ENCODE measurements at places on chromosomes 16 and 17. TPM values are rescaled to one million over a fixed set of nuclear protein-coding genes. Genes with fewer than 3 reads are reported as not detected.

HLF gene
- total RNA-seq, result 26.5 TPM

KRTAP1-1 gene
- 1.4 TPM for total RNA-seq

CA4 gene
- 0.96 TPM for total RNA-seq

WNK4 gene
- total RNA-seq, result 28.9 TPM

PSMD3 gene
- total RNA-seq, result 96.4 TPM

GAST gene
- total RNA-seq, result not detected

VAT1L gene
- total RNA-seq, result 0.05 TPM

GRCh38 chr17:28509789-28510188 is 3.6 kb downstream of the FOXN1 start:
- no peak for DNase-seq
- no peaks in the 10 kb centered on the region for H3K4me1 ChIP-seq
- H3K27me3 ChIP-seq, result no peaks in the 10 kb centered on the region

- H3K27me3 ChIP-seq, result no peaks in the 10 kb centered on the region
- no peaks in the 10 kb centered on the region for H3K4me1 ChIP-seq
- no peaks in the 10 kb centered on the region for H3K36me3 ChIP-seq
- H3K4me3 ChIP-seq, result no peak overlapping the region
- no peak overlapping the region for H3K27ac ChIP-seq
- DNase-seq, result no peak
Measured at GRCh38 chr17:37191219-37191618, 184.6 kb upstream of the C17orf78 start.

- H3K27me3 ChIP-seq, result no peaks in the 10 kb centered on the region
- no peak for DNase-seq
- no peak overlapping the region for H3K4me3 ChIP-seq
- H3K4me1 ChIP-seq, result no peaks in the 10 kb centered on the region
- H3K36me3 ChIP-seq, result no peaks in the 10 kb centered on the region
Measured at GRCh38 chr16:50371936-50372595, 3.3 kb upstream of the BRD7 start.

- no peaks in the 10 kb centered on the region for H3K27me3 ChIP-seq
- H3K36me3 ChIP-seq, result no peaks in the 10 kb centered on the region
- H3K4me1 ChIP-seq, result no peaks in the 10 kb centered on the region
- no peak overlapping the region for H3K27ac ChIP-seq
Measured at GRCh38 chr16:82135844-82136243, 34.2 kb downstream of the MPHOSPH6 start.

DNA sequence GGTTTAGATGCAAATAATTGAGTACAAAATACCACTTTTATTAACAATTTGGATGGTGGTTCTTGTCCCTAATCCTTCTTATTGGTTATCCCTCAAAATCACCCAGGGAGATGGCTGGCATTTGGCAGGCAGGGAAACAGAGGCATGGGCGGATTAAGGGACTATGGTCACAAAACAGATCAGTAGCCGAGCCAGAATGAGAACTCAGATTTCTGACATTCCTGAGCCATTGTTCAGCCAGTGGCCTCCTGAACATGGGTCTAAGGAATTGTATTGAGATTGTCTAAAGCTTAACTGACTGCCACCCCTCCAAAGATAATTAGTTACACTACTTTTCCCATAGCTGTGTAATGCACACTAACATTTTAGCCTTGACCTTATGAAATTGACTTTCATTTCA is 88.4 kb downstream of the CHD9NB start:
- DNase-seq, result no peak
- no peak overlapping the region for H3K4me3 ChIP-seq
- no peaks in the 10 kb centered on the region for H3K36me3 ChIP-seq
- no peaks in the 10 kb centered on the region for H3K4me1 ChIP-seq
- no peak overlapping the region for H3K27ac ChIP-seq

- no peaks in the 10 kb centered on the region for H3K27me3 ChIP-seq
- H3K27ac ChIP-seq, result no peak overlapping the region
- DNase-seq, result no peak
- H3K4me3 ChIP-seq, result no peak overlapping the region
Measured at GRCh38 chr17:36550491-36551417, 6.0 kb downstream of the GGNBP2 start.

DNA sequence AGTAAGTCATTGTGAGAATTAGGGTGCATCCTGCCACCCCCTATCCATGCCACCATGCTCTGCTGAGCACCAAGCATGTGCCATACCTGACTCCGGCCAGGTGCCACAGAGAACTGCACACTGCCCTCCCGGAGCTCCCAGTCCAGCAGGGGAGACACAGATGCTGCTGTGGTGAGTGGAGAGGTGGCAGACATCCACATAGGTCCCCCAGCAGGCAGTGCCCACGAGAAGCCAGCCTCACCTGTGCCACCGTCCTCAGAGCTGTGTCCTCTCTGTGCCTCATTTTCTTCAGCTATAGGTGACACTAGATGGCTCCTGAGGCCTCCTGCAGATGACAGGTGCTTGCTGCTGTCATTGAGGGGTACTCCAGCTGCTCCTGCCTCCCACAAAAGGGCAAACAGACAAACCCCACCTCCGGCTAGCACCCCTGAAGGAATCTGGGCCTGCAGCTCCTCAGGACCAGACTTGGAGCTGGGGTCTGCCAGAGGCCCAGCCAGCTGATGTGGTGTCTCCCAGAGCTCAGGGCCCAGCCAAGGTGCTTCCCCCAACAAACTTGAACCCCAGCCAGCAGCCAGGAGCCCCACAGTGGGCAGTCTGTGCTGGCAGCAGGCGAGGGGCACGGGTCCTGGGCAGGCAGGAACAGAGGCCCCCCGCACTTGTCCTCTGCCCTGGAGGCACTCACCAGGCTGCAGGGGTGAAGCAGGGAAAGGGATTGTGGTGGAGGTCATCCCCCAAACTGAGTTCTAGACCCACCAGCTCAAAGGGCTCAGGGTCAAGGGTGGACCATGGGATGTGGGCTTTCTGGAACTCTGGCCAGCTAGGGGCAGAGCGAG is 17.1 kb downstream of the FOXJ1 start:
- no peaks in the 10 kb centered on the region for H3K27me3 ChIP-seq
- H3K4me3 ChIP-seq, result no peak overlapping the region
- H3K4me1 ChIP-seq, result peaks cover 6% of the 10 kb centered on the region
- no peak overlapping the region for H3K27ac ChIP-seq
- DNase-seq, result no peak

- no peaks in the 10 kb centered on the region for H3K36me3 ChIP-seq
- no peak overlapping the region for H3K27ac ChIP-seq
- H3K27me3 ChIP-seq, result no peaks in the 10 kb centered on the region
Measured at GRCh38 chr16:2962334-2963073, 1.6 kb upstream of the KREMEN2 start.

DNA sequence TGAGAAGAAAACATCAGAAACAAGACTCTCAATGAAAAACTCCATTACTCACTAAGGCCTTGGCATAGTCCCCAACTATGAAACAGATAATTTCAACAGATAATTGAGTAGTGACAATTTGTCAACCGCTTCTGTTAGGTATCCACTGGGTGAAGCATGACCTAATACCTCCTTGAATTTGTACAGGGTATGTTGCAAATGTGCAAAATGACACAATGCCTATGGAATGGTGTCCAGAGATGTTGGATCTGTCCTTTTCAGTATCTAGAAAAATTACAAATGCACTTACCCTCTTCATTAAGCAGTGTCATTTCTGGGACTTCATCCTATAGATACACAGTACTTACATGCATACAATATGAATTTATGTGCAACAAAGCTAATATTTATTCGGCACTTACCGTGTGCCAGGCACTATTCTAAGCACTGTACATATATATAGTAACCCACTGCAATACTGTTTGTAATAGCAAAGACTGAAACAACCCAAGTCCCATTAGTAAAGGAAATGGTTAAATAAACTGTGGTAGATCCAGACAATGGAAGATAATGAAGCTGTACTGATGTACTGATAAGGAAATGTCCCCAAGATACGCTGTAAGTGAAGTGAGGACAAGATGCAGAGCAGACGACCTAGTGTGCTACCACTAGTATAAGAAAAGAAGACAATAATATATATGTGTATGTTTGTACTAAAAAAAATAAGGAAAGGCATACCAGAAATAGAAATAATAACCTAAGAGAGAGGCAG is 21.4 kb upstream of the SLC6A4 start:
- H3K36me3 ChIP-seq, result no peaks in the 10 kb centered on the region
- no peaks in the 10 kb centered on the region for H3K4me1 ChIP-seq
- no peak overlapping the region for H3K27ac ChIP-seq
- H3K27me3 ChIP-seq, result no peaks in the 10 kb centered on the region
- no peak overlapping the region for H3K4me3 ChIP-seq

- H3K36me3 ChIP-seq, result peaks cover under 1% of the 10 kb centered on the region
- H3K27ac ChIP-seq, result no peak overlapping the region
- H3K4me1 ChIP-seq, result no peaks in the 10 kb centered on the region
- no peaks in the 10 kb centered on the region for H3K27me3 ChIP-seq
- H3K4me3 ChIP-seq, result no peak overlapping the region
- DNase-seq, result no peak
Measured at GRCh38 chr16:70657956-70658355, 11.6 kb downstream of the IL34 start.

DNA sequence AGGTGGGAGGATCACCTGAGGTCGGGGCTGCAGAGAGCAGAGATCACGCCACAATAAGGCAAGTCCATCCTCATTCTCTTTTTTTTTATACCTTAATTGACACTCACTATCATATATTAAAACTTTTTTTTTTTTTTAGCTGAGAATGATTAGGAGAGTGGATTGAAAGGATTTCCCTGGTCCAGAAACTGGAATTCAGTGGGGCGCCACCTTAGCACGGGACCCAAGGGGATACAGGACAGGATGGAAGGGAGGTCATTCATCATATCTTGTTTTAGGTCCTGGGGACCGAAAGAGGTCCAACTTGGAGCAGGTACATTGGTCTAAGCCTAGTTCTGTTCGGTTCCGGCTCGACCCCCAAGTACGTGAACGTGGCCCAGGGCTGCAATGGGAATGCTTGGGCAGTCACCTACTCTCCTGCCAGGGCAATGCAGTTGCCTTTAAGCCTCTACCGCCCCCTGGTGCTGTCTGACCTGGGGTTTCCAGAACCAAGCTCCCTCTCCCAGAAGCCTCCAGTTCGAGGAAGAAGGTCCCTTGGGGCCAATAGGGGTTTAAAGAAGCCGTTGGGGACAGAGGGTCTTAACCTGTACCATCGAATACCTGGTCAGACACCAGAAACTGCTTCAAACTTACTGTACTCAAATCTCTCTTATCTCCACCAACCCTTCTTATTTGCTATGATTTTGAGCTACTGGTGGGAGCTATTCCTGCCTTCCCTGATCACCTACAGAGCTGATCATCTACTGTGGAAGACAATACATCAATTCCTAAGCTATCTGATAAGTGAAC is 19.9 kb upstream of the GPATCH8 start:
- no peak overlapping the region for H3K4me3 ChIP-seq
- peak; percentile 30 for DNase-seq
- H3K4me1 ChIP-seq, result no peaks in the 10 kb centered on the region
- H3K27me3 ChIP-seq, result no peaks in the 10 kb centered on the region
- no peak overlapping the region for H3K27ac ChIP-seq

GRCh38 chr16:11333010-11333409 is 12.2 kb upstream of the RMI2 start:
- DNase-seq, result no peak
- H3K4me1 ChIP-seq, result no peaks in the 10 kb centered on the region
- no peaks in the 10 kb centered on the region for H3K27me3 ChIP-seq

DNA sequence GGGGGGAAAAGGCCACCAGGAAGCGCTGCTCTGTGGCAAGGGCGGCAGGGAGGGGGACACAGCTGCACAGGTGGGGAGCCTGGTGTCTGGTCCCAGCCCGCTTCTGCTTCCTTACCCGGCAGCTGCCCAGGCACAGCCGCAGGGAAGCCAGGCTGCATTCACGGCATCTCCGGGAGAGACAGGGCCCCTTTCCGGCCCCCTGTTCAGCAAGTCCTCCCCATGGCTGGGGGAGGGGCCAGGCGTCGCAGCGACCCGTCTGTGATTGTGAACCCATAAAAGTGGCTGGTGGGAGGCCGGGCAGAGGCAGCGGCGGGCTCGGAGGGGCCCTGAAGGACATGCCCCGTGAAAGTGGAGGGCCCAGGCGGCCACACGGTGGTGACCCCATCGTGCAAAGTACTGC is 28.7 kb downstream of the SOX8 start:
- H3K4me3 ChIP-seq, result no peak overlapping the region
- H3K36me3 ChIP-seq, result no peaks in the 10 kb centered on the region
- no peaks in the 10 kb centered on the region for H3K4me1 ChIP-seq
- H3K27ac ChIP-seq, result no peak overlapping the region
- H3K27me3 ChIP-seq, result peaks cover 3% of the 10 kb centered on the region

DNA sequence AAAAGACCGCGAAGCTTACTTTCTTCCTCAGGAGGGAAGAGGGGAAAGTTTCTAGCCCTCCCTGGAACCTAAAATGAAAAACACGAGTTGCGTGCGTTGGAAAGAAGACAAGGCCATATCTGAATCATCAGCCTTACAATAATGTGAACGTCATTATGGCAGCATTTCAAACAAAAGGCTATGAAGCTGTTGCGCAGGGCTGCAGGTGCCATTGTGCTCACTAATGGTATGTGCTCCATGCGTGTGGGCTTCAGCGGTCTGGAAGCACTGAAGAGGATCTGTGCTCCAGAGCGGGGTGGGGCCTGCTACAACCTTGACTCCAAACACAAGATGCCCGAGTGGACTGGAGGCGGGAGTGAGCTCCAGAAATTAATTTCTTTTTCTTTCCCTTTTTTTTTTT is 12.1 kb upstream of the CYB5B start:
- DNase-seq, result no peak
- H3K4me1 ChIP-seq, result peaks cover 7% of the 10 kb centered on the region
- H3K4me3 ChIP-seq, result no peak overlapping the region

GRCh38 chr16:84818989-84819643 is 669 bp upstream of the CRISPLD2 start:
- peaks cover 3% of the 10 kb centered on the region for H3K4me1 ChIP-seq
- peak overlapping the region; percentile 20 for H3K27ac ChIP-seq
- H3K27me3 ChIP-seq, result no peaks in the 10 kb centered on the region
- peak overlapping the region; percentile 49 for H3K4me3 ChIP-seq
- H3K36me3 ChIP-seq, result no peaks in the 10 kb centered on the region
- no peak for DNase-seq

GRCh38 chr17:73947281-73947965 is 256.1 kb upstream of the RPL38 start:
- no peaks in the 10 kb centered on the region for H3K4me1 ChIP-seq
- DNase-seq, result no peak
- no peak overlapping the region for H3K4me3 ChIP-seq
- H3K27ac ChIP-seq, result no peak overlapping the region

DNA sequence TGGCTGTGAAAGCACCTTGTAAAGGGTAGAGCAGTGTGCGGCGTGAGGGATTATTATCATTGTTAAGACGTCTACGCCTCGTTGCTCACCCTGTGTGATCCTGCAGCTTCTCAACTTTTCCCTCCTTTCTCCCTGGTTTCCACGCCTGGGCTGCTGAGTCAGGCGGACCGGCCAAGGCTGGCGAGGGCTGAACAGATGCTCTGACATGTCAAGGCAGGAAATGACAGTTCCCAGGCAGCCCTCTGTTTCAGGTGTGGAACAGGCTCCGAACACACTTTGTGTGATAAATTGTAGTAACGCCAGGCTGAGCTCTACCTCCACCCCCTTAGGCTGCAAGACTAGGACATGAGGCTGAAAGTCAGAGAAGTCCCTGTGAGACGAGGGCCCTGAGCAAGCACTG is 46.0 kb upstream of the TBX2 start:
- no peaks in the 10 kb centered on the region for H3K36me3 ChIP-seq
- no peak overlapping the region for H3K27ac ChIP-seq
- H3K27me3 ChIP-seq, result no peaks in the 10 kb centered on the region
- no peak overlapping the region for H3K4me3 ChIP-seq
- H3K4me1 ChIP-seq, result peaks cover 9% of the 10 kb centered on the region

- peak overlapping the region; percentile 90 for H3K27ac ChIP-seq
- no peaks in the 10 kb centered on the region for H3K36me3 ChIP-seq
- H3K4me3 ChIP-seq, result peak overlapping the region; percentile 52
- DNase-seq, result no peak
- H3K4me1 ChIP-seq, result peaks cover 7% of the 10 kb centered on the region
- no peaks in the 10 kb centered on the region for H3K27me3 ChIP-seq
Measured at GRCh38 chr16:57373117-57373947, 1.0 kb downstream of the CX3CL1 start.

Data from prostate gland (tissue), 2 donors.